ENCODE measurements at places on chromosomes 5 and 9.

DNA sequence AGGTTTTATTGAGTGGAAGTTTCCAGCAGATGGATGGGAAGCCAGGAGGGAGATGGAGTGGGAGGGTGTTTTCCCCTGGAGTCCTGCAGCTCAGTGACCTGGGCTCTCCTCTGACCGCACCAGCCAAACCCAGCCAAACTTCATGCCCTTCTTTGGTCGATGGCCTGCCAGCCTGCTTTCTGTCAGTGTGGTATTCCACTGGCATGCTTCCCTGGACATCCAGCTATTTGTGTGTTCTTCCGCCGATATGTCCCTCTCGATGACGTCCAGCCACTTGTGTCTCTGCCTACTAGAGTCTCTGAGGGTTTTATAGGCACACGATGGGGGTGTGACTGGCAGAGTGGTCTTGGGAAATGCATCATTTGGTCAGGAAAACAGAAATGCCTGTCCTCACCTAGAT, 33.8 kb downstream of the GPBP1 start:
- H3K36me3 ChIP-seq = no peaks in the 10 kb centered on the region
- no peak overlapping the region for H3K27ac ChIP-seq
- peak; percentile 19 for DNase-seq
- no peak overlapping the region for H3K4me3 ChIP-seq
- H3K27me3 ChIP-seq = no peaks in the 10 kb centered on the region

DNA sequence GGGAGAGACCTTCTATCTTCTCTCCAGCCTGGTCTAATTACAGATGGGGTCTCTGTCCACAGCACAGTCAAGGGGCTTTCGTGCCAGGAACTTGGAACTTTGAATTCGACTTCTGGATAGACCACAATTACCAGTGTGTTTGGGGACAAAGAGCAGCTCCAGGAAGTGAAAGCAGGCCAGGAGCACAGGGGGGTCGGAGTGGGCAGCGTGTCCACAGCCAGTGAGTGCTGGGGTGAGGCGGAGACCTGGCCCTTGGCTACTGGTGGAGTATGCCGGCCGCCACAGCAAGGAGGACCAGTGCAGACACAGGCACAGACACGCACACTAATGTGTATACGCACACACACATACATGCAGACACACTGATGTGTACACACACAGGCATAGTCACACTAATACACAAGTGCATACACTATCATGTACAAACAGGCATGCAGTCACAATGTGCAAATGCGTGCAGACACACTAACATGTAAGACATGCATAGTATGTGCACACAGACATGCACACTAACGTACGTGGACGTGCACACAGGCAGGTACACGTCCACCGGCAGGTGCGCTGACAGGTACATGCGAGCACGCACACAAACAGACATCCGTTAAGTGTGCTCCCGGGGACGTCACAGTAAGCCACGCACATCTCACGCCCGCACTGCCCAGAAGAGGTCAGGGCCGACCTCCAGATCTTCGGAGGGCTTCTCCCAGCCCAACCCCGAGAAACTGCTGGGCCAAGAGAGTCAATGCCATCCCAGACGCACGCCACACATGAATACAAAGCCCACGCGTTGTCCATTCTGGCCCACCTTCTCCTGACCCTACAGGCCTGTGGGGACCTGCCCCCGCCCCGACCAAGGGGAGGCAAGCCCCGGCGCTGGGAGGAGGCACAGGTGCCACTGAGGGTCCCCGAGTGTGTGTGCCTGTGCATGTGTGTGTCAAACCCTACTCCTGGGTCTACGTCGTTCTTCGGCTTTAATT, 46.5 kb downstream of the NKD2 start:
- H3K27me3 ChIP-seq = no peaks in the 10 kb centered on the region
- no peaks in the 10 kb centered on the region for H3K4me1 ChIP-seq
- H3K4me3 ChIP-seq = no peak overlapping the region
- H3K36me3 ChIP-seq = no peaks in the 10 kb centered on the region
- no peak overlapping the region for H3K27ac ChIP-seq
- DNase-seq = no peak

DNA sequence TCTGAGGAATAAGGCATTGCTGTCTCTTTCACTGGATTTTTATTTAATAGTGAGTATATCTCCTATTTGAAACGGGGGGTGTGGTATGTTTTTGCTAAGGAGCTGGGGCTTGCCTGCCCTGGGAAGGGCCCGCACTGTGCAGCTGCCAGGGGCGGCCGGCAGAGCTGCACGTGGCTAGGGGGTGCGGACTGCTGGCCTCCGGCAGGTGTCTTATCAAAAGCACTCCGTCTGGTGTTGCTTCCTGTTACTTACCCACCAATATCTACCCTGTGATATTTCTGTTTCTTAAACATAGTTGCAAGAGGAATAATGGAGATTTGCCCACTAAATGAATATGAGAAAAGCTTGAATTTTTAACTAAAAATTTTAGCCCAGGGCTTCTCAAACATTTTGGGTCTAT, 232.0 kb downstream of the IRX1 start:
- H3K4me3 ChIP-seq = no peak overlapping the region
- H3K27ac ChIP-seq = no peak overlapping the region
- no peak for DNase-seq
- H3K4me1 ChIP-seq = no peaks in the 10 kb centered on the region
- no peaks in the 10 kb centered on the region for H3K27me3 ChIP-seq
- no peaks in the 10 kb centered on the region for H3K36me3 ChIP-seq

DNA sequence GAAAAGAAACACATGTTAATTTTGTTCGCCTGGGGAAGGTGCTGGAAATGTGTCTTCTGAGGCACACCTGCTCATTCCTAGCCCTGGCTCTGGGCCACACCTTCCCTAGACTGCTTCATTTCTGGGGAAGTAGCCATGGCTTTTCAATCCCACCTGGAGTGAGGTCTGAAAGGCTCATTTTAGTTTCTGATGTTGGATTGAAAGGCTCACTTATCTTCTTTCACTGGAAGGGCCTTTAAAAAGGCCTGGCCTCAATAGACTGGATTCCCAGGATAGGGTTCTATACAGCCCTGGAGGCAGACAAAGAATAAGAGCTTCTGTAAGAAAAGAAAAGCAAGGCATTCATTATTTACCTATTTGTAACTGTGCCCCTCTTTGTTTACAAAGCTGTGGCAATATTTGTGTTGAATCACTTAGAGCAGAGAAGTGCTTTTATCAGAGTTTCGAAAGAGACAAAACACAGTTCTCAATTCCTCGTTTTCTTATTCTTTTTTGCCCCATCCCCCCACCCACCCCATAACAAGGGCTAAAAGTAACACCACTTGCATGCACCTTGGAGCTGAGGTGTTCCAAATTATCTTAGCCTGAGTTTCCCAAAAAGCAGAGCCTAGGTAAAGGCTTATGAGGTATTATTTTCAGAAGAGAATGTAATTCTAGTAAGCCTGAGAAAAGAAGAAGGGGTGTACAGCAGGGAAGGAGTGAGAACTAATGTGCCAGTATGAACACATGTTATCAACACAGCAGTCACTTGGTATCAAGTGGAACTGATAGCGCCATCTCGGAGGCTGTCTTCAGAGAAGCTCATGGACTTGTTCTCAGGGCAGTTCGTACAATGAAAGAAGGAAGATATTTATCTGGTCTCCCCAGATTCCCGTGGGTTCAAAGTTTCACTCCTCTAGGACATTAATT, 413.1 kb downstream of the KCTD16 start:
- H3K4me1 ChIP-seq = no peaks in the 10 kb centered on the region
- H3K36me3 ChIP-seq = no peaks in the 10 kb centered on the region
- H3K4me3 ChIP-seq = no peak overlapping the region
- no peak for DNase-seq

GRCh38 chr5:132495667-132496190, 5.2 kb upstream of the IRF1 start:
- H3K4me1 ChIP-seq = peaks cover 11% of the 10 kb centered on the region
- H3K27ac ChIP-seq = peak overlapping the region; percentile 91
- no peaks in the 10 kb centered on the region for H3K27me3 ChIP-seq
- peak; percentile 94 for DNase-seq
- peak overlapping the region; percentile 46 for H3K4me3 ChIP-seq

GRCh38 chr9:76296561-76297310, 97.5 kb downstream of the RFK start:
- peaks cover 5% of the 10 kb centered on the region for H3K4me1 ChIP-seq
- no peaks in the 10 kb centered on the region for H3K36me3 ChIP-seq
- no peak overlapping the region for H3K4me3 ChIP-seq
- no peak overlapping the region for H3K27ac ChIP-seq

GRCh38 chr5:135543485-135544304, 7.9 kb upstream of the NEUROG1 start:
- no peak for DNase-seq
- peak overlapping the region; percentile 25 for H3K4me3 ChIP-seq
- H3K4me1 ChIP-seq = peaks cover 6% of the 10 kb centered on the region

DNA sequence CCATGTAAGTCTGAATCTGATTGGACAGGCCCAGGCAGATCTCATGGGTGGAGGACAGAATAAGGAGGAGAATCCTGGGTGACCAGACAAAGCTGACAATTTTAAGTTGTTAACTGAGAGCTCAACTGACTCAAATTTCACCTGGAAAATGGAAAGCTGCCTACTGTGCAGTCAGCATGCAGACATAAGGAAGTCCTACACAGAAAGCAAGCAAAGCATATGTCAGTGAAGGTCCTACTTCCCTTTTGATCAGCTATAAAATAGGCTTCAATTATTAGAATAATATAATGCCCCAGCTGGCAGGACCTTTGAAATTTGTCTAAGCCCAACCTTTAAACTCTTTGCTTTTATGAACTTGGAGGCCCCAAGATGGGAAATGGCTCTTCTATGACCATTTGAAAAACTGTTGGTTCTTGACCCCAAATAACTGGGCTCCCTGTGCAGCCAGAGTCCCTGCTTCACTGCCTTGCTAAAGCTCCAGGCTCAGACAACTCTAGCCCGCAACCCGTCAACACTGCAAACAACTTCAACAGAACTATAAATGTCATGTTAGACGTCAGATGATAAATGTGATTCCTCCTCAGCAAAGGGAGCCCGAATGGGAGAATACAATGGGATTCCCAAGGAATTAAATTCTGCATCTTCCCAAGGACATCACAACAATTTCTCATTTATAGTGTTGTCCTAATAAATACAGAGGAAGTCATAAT, 118.9 kb upstream of the ADRA1B start:
- no peak overlapping the region for H3K27ac ChIP-seq
- H3K27me3 ChIP-seq = no peaks in the 10 kb centered on the region
- H3K4me3 ChIP-seq = no peak overlapping the region
- H3K4me1 ChIP-seq = no peaks in the 10 kb centered on the region
- DNase-seq = no peak

DNA sequence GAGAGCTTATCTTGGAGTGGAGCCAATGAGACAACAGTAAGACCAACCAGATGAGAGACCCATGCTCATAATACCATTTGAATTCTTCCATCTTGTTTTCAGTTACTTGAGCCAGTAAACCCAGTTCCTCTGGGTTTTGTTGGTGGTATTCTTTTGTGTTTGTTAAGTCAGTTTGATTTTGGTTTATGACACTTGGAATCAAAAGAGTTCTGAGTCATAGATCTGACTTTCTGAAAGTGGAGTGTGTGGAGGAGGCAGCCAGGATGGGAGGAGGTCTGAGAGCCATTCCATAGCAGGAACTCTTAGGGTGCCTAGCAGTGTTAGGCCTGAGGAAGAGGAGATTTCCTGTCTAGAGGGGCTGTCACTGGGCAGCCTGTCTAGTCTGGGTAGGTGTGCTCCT, 24.6 kb upstream of the PANK3 start:
- no peak overlapping the region for H3K4me3 ChIP-seq
- no peaks in the 10 kb centered on the region for H3K4me1 ChIP-seq
- no peak for DNase-seq
- H3K36me3 ChIP-seq = no peaks in the 10 kb centered on the region

DNA sequence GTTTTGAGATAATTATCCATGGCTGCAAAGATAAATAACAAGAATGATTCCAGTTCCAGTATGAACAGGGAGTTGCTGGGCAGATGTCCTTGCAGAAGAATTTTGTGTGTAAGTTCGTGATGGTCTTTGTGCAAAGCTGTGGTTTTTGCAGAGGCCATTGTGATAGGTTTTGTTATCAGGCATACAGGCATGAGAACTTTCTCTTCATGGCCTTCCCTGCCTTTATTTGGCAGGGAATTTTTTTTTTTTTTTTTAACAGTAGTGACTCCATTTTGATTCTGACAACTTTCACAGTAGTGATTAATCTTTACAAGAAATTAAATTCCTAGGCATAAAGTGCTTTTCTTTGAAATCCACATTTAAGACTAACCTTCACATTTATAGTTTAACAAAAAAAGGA, 1999.5 kb upstream of the CDH6 start:
- H3K36me3 ChIP-seq = no peaks in the 10 kb centered on the region
- DNase-seq = no peak
- H3K27me3 ChIP-seq = no peaks in the 10 kb centered on the region
- no peak overlapping the region for H3K4me3 ChIP-seq
- H3K27ac ChIP-seq = no peak overlapping the region
- H3K4me1 ChIP-seq = no peaks in the 10 kb centered on the region

GRCh38 chr9:132216861-132217619, 55.2 kb downstream of the NTNG2 start:
- H3K4me3 ChIP-seq = no peak overlapping the region
- H3K4me1 ChIP-seq = no peaks in the 10 kb centered on the region
- H3K27me3 ChIP-seq = no peaks in the 10 kb centered on the region
- no peak for DNase-seq
- no peaks in the 10 kb centered on the region for H3K36me3 ChIP-seq
- H3K27ac ChIP-seq = no peak overlapping the region

DNA sequence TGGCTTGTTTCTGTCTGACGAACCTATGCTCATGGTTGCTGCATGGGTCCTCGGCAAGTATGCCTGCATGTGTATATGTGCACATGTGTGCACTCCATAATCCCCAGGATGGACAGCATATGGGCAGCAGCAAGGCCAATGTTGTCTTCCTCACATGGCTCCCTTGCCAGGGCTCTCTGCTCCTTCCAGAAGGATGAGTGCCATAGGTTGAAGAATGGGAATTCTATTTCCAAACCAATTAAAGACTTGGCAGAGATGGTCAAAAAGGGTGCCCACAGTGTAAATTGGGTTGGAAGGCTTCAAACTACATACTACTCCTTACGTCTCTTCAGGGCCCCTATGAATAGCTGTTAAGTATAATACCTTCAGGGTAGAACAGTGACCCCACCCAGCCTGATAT, 212.1 kb downstream of the PBX3 start:
- DNase-seq = no peak
- no peaks in the 10 kb centered on the region for H3K27me3 ChIP-seq
- H3K4me1 ChIP-seq = no peaks in the 10 kb centered on the region

DNA sequence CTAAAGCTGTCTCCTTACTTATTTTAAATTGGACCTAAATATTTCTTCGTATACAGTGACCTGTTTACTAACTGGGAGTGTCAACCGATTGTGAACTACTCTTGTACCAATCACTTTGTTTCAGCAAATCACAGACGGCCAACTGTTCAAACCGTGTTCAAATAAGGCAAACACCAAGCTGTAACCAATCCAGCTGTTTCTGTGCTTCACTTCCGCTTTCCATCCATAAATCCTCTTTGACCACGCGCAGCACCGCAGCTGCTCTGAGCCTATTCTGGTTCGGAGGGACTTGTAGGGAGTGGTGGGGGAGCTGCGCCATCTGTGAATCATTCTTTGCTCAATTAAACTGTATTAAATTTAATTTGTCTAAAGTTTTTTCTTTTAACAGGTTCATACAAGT, 4.8 kb upstream of the FAM240B start:
- no peaks in the 10 kb centered on the region for H3K36me3 ChIP-seq
- no peaks in the 10 kb centered on the region for H3K4me1 ChIP-seq
- no peak overlapping the region for H3K4me3 ChIP-seq
- no peak for DNase-seq
- no peak overlapping the region for H3K27ac ChIP-seq
